NB4 (cell line): ENCODE measurements at places on chromosomes 2 and 18.

GRCh38 chr2:8534386-8534728 is 147.5 kb upstream of the ID2 start:
- peak; percentile 31 for DNase-seq

GRCh38 chr2:197947219-197947757 is 142.9 kb downstream of the PLCL1 start:
- no peak for DNase-seq

GRCh38 chr2:225766431-225766830 is 366.9 kb downstream of the NYAP2 start:
- peak; percentile 9 for DNase-seq

- DNase-seq = no peak
Observed at GRCh38 chr2:142734231-142734630, 143.2 kb upstream of the KYNU start.

- DNase-seq = no peak
Observed at GRCh38 chr2:55163274-55163721, 68.8 kb downstream of the CLHC1 start.

GRCh38 chr2:201402651-201403562 is 45.8 kb upstream of the FLACC1 start:
- no peak for DNase-seq

GRCh38 chr2:71154798-71155197 is 24.4 kb downstream of the MPHOSPH10 start:
- peak; percentile 79 for DNase-seq

- DNase-seq = no peak
Observed at GRCh38 chr18:54960197-54960596, 936 bp upstream of the CCDC68 start.

- no peak for DNase-seq
Observed at GRCh38 chr18:36547544-36547943, 250.0 kb downstream of the FHOD3 start.
